ENCODE measurements at places on chromosomes 2 and 18.

GRCh38 chr2:151619337-151619989 is 114.8 kb downstream of the NEB start:
- no peak for DNase-seq

GRCh38 chr18:38932752-38933151 is 1367.2 kb upstream of the CELF4 start:
- DNase-seq, result no peak

DNA sequence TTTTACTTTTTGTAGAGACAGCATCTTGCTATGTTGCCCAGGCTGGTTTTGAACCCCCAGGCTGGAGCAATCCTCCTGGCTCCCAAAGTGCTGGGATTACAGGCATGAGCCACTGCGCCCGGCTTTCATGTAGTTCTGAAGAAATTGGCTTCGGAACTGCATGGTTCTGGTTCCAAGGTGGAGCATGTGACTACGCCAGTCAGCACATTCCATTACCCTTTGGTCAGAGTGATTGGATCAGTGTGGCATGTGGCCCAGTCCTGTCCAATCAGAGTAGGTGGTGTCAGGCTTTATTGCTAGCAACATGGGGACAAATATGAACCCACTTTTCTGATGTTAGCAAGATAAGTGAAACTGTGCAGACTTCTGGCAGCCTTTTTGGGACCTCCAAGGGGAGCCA is 16.3 kb upstream of the ATOH8 start:
- no peak for DNase-seq

- no peak for DNase-seq
Measured at GRCh38 chr2:224970311-224970710, 72.0 kb downstream of the DOCK10 start.

GRCh38 chr2:236848501-236848900 is 237.2 kb upstream of the COPS8 start:
- no peak for DNase-seq

DNA sequence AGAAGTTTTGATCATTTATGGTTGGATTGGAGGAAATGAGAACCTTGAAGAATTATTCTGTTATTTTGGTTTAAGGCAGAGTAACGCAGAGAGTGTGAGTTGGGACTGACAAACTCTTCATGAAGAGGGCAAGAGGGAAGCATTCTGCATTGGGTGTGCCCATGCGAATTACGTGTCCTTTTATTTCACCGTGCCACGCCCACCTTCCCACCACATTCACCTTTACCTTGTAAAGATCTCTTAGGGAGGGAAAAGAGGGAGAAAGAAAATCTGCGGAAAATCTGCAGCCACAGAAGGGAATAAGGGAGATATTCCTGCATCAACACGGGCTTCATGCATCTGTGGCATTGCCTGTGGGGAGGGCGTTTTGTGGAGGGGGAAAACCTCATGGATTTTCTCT is 31.8 kb downstream of the SLC9A4 start:
- no peak for DNase-seq

GRCh38 chr18:48680339-48681250 is 141.8 kb downstream of the CTIF start:
- DNase-seq, result no peak

GRCh38 chr2:239876271-239876947 is 148.7 kb downstream of the NDUFA10 start:
- DNase-seq, result no peak

DNA sequence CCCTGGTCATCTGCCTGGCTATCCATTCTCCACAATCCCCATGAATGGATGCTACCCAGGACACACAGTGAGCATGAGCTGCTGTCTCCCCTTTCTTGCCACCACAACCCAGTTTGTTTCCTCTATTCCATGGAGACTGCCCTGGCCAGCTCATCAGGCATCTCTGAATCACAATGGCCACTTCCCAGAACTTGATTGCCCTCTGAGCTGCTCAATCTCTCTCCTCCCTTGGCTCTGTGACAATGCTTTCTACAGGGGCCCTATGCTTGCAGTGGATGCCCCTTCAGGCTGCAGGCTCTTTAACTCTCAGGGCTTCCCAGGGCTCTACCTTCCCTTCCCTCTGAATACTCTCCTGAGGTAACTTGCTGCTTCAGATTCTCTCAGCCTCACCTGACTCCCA is 14.4 kb upstream of the SLC4A5 start:
- no peak for DNase-seq

DNA sequence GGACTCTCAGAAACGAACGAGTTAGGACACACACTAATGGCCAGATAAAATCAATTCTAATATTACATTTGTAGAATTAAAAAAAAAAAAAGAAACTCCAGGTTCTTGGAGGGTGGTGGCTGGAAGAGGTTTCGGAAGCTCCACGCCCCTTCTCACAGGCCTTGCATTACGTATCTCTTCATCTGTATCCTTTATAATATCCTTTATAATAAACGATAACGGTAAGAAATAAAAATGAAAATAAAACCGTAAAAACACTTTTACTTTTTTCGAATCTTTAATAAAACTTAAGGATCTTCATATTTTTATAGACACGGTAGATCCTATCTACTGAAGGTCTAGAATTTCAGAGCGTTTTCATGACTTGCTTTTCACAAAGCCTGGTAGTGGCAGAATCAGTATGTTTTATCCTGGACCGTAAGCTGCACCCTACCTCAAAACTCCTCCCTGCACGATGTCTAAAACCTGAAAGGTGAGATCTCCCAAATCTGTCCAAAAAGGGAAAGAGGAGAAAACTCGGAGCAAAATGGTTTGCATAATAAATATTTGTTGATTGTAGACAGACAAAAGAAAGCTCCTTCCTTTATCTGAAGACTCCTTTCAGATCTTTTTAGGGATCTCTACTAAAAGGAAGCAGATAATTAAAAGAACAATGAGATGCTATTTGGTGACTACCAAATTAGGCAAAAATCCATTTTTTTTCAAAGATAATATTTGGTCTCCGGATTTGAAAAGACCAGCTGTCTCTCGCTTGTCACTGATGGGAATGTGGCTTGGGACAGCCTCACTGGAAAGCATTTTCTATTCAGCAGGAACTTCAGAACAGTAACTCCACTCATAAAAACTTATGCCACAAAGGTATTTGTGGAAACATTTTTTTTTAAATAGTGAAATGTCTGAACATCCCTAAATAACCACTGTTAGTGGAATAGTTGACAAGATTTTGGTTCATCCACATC is 2.0 kb upstream of the CXCR4 start:
- DNase-seq, result no peak

GRCh38 chr2:46970334-46971288 is 55.0 kb upstream of the MCFD2 start:
- no peak for DNase-seq

- DNase-seq, result no peak
Measured at GRCh38 chr2:235191486-235191885, 239.7 kb downstream of the SH3BP4 start.

GRCh38 chr2:241189093-241189855 is 797 bp downstream of the ANO7 start:
- DNase-seq, result no peak

All from effector CD8-positive, alpha-beta T cell (primary cell).